ENCODE measurements at places on chromosomes 16 and 17.

DNA sequence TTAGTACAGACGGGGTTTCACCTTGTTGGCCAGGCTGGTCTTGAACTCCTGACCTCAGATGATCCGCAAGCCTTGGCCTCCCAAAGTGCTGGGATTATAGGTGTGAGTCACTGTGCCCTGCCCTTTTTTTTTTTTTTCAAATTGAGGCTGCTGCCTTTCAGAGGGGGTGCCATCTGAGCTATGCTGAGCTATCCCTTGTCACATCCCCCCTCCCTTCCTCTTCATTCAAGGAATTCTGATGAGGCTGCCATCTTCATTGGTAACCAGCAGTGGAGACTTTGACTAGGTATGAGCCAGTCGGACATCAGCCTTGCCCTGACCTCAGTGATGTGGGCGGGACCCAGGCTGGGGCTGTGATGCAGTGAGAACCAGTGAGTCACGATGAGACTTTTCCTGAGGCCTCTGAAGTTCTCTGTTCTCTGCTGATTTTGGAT, 24.4 kb upstream of the GPT2 start:
- no peak for DNase-seq

DNA sequence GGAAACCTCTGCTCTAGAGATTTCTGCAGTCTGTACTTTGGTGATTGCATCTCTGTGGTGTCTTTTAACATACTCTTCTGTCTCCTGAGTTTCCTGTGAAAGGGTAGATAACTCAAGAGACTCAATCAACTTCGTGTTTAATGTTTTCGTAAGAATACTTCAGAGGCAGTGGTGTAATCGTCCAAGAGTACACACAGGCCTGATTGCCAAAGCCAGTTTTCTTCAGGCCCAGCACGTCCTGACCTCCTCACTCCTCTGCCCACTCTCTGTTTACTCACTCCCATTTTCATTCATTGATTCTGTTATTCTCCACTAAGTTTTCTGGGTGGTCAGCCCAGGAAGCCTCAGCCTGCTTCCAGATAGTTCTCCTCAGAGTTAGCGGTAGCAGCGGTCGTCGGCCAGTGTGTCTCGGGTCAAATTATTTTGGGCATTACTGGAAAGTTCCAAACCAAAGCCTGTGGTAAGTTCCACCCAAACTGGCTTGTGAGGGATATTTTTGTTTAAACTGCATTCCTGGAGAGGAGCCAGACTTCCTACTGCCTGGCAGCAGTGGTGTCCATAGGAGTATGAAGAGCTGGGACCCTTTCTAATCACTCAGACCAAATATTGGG, 293.2 kb downstream of the WWOX start:
- DNase-seq: no peak

DNA sequence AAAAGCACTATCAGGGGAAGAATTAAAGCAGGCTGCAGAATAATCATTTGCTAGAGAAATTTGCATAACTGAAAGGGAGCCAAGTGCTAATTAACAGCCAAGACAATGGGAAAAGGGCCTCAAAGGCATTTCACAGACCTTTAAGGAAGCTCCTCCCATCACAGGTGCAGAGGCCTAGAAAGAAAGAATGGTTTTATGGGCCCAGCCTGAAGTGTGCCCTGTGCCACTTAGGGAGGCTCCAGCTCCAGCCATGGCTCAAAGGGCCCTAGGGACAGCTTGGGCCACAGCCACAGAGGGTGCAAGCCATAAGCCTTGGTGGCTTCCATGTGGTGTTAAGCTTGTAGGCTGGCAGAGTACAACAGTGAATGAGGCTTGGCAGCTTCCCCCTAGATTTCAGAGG, 50.1 kb downstream of the RNF112 start:
- no peak for DNase-seq

GRCh38 chr17:744937-745336, 7.1 kb downstream of the GEMIN4 start:
- DNase-seq: no peak

GRCh38 chr16:89697161-89697615, 4.3 kb downstream of the SPATA2L start:
- peak; percentile 79 for DNase-seq

GRCh38 chr17:77375917-77376651, 235.3 kb downstream of the SEC14L1 start:
- no peak for DNase-seq

- DNase-seq: no peak
Observed at GRCh38 chr16:78154729-78155461, 55.4 kb downstream of the WWOX start.

DNA sequence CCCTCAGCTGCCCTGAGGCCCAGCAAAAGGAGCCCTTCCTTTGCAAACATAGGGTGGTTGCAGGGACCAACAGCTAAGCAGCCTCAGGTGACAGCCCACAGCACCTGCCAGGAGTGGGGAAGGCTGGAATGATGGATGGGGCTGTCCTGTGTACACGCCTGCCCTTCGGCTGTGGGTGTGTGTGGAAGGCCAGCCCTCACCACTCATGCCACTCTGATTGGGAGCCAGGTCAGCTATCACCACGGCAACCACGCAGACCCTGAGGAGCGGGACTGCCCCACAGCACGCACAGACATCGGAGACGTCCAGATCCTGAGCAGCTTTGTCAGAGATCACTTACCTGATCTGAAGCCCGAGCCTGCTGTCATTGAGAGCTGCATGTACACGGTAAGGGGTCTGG, 11.9 kb downstream of the PIPOX start:
- no peak for DNase-seq

DNA sequence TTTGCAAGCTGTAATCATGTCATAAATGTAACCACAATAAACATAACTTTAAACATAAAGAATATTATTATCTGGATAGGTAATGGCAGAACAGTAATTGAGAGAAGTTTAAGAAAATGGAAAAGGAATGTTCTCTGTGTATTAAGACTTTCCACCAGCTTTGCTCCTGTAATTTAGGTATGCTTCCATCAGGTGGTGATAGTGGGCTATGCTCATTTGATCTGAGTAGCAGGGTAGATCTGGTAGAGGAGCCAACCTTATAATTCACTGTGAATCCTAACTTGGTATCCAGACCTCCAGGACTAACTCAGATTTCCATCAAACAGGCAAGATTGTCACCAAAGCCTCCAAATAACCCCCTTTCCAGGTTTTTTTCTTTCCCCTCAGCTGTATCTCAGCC, 137.9 kb upstream of the ZKSCAN2 start:
- no peak for DNase-seq

DNA sequence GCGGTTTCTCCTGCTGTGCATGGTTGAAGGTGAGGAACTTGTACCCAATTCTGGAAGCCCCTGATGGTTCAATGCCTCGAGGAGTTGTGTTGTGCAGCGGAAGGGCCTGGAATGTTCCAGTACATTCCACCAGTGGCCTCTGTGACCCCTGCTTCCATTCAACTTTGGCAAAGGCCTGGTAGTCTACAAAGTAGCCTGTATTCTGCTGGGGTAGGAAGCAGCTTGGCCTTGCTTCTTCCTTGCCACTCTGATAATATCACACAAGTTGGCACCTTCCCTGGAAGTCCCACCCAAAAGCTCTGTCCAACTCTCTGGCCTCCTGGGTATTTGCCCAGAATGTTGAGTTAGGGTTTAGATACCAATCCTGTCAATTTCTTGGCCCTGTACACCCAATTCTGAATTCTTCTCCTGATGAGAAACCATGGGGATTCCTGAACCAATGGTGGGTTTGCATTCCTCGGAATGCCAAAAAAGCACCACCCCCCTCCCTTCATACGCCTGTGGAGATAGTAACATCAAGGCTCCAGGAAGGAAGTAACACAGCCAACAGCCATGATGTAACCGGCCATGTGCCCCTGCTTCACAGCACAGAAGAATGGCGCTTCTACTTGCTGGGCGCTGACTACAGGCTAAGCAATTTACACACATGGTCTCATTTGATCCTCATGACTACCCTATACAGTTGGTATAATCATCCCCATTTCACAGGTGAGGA, 11.8 kb upstream of the FAM117A start:
- no peak for DNase-seq

GRCh38 chr16:89958068-89958467, 9.5 kb downstream of the DEF8 start:
- DNase-seq: no peak

DNA sequence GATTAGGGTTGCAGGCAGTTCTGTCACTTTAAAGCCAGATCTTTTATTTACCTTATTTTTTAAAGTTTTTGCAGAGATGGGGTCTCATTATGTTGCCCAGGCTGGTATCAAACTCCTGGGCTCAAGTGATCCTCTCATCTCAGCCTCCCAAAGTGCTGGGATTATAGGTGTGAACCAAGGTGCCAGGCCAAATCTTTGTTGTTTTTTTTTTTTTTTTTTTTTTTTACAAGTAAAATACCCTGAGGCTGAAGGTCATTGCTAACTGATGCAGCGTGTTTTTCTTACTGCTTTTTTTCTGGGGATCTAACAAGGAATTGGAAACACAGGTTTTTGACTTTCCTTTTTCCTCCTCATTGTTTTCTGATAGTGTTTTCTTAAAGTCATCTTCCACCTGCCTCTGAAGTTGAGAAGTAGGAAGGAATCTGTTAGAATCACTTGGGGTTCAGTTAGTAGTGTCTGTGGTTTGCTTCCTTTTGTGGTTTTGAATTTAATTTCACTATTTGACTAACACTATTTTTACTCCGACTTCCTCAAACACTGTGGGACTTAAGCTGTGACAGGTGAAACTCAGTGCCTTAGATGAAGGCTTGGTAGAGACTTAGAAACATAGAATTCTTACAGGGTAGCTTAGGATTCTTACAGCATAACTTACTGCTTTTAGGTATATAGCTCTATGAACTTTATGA, 22.2 kb downstream of the CLTC start:
- DNase-seq: no peak

DNA sequence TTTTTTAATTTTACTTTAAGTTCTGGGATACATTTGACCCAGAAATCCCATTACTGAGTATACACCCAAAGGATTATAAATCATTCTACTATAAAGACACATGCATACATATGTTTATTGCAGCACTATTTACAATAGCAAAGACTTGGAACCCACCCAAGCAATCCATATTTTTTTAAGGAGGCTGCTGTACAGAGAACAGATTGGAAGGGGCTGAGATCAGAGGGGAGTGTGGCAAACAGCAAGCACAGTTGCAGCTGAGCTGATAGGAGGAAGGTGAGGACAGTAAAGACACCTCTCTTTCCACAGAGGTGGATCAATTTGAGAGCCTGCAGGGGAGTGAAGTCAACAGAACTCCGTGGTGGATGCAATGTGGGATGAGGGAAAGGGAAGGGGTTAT, 10.2 kb upstream of the TMEM238L start:
- no peak for DNase-seq

DNA sequence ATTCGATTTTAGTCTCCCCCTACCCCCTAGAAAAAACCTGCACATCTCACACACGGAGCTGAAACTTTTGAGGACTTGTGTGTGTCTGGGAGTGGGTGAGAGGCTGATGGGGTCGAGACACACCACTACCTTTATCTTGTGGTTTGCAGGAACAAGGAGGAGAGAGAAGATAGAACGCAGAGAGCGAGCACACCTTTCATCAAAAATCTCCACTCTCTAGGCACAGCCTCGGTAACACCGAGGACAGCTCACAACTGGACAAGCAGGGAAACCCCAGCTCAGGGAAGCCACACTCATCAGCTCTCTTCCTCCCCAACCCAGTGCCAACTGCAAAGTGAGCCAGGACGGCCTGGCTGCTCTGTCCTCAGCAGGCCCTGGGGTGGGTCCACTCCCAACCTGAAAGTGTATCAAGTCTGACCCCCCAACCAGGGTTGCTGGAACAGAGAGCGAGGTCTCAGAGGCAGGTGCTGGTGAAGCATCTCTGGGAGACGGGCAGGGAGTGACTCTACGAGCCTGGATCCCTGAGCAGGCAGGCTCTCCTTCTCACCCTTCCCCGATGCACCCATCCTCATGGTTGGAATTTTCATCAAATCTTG, 5.2 kb upstream of the GHDC start:
- DNase-seq: no peak

DNA sequence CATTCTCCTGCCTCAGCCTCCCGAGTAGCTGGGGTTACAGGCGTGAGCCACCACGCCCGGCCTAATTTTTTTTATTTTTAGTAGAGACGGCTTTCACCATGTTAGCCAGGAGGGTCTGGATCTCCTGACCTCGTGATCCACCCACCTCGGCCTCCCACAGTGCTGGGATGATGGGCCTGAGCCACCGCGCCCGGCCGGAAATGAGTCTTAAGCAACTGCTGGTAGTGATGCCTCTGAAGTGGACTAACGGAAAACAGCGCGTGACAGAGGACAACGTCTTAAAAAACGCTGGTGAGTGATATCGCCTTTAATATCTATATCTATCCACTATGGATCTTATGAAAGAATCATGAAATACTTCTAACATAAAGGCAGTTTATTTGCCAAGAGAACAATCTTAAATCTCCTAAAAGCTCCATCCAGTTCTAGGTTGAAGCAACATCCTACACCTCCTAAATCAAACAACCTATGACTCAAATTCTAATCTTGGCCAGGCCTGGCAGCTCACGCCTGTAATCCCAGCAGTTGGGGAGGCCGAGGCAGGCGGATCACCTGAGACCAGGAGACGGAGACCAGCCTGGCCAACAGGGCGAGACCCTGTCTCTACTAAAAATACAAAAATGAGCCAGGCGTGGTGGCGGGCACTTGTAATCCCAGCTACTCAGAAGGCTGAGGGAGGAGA, 69.8 kb downstream of the NXN start:
- DNase-seq: no peak

- no peak for DNase-seq
Observed at GRCh38 chr17:2067048-2067561, 12.2 kb downstream of the HIC1 start.

DNA sequence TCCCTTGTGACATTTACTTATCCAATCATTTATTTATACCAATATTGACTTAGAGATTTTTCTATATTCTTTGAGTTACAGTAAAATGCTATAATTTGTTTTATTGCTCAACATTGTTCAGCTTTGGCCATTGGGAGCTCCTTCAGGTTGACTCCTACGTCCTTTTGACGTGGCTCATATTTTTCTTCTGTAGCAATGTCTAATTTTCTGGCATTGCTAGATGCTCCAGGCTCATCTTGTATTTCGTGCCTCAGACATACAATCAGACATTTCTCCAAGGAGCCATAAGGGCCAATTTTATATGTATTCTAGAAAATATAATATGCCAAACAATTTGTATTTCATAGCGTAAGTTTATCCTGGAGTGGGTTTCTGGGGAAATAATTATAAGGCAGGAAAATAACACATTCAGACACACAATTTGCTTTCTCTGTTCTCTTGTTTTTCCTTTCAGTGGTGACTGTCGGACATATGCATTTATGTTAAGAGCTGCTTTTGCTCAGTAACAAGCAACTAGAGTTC, 355.1 kb upstream of the MON1B start:
- DNase-seq: no peak

DNA sequence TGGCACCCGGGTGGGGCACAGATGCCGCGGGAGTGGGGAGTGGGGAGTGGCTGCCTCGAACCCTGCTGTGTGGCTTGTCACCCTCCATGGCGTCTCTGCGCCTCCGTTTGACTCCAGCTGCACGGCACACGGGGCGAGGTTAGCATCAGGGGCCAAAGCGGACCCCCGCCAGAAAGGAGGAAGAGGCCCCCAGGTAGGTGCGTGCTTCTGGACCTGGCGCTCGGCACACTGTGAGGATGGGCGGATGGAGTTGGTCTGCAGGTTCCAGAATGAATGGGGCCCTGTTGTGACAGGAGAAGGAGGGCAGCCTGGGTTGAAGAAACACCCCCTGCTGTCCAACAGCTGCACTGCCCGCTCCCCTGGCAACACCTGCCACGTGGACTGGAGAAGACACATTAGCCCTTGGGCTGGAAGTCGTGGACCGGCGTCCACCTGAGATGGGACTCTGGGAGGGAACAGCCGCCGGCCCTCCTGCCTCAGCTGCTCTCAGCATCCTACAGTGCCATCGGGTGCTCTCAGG, 9.4 kb upstream of the FASN start:
- no peak for DNase-seq

- DNase-seq: no peak
Observed at GRCh38 chr16:49857423-49858181, 1.7 kb upstream of the ZNF423 start.

GRCh38 chr16:46812781-46813540, 18.0 kb downstream of the C16orf87 start:
- no peak for DNase-seq
